ENCODE measurements at places on chromosomes 7 and 10. TPM values are rescaled to one million over a fixed set of nuclear protein-coding genes. Genes with fewer than 3 reads are reported as not detected.

Gene IL6
- total RNA-seq = 0.46 TPM

Gene GPR85
- 23.1 TPM for total RNA-seq

Gene GSAP
- total RNA-seq = 28.6 TPM

Gene SLC13A1
- not detected for total RNA-seq

Gene ING3
- 18.2 TPM for total RNA-seq

Gene AKR1C4
- total RNA-seq = not detected

Gene SYT15
- 6.3 TPM for total RNA-seq

Gene MSS51
- total RNA-seq = 7.5 TPM

Gene UTF1
- not detected for total RNA-seq

Gene ZNF727
- 14.7 TPM for total RNA-seq

Gene ADRB1
- 14.2 TPM for total RNA-seq

Gene CYP51A1
- total RNA-seq = 54.5 TPM

Gene FAM53B
- 74.2 TPM for total RNA-seq

Gene SNCG
- total RNA-seq = 164 TPM

Gene SORCS1
- 39.6 TPM for total RNA-seq

Gene CFAP58
- total RNA-seq = 0.67 TPM

Gene PRR15
- total RNA-seq = not detected

Gene NRG3
- 73.9 TPM for total RNA-seq

Gene NT5C2
- 106 TPM for total RNA-seq

Gene TLL2
- 3.8 TPM for total RNA-seq

Gene WEE2
- total RNA-seq = not detected

Gene GRM3
- total RNA-seq = 85.5 TPM

Gene SFTPA1
- total RNA-seq = not detected

Gene ELMO1
- 96.6 TPM for total RNA-seq

Gene ZFYVE27
- total RNA-seq = 67.4 TPM

Gene NFKB2
- total RNA-seq = 6.6 TPM

Gene COL1A2
- total RNA-seq = 33.2 TPM

Gene MEST
- 155 TPM for total RNA-seq

Gene HMX2
- not detected for total RNA-seq

Gene MBL2
- total RNA-seq = not detected

Gene ADAMTS14
- total RNA-seq = 1.5 TPM

Gene PTPRN2
- total RNA-seq = 126 TPM

Gene VSIR
- total RNA-seq = 47.5 TPM

Gene CDH23
- 12.6 TPM for total RNA-seq

Gene EIF3A
- 64.9 TPM for total RNA-seq

Gene ASZ1
- total RNA-seq = not detected

Gene CALHM2
- total RNA-seq = 11.4 TPM

Gene GRM8
- 18.0 TPM for total RNA-seq

Gene SCART1
- 5.1 TPM for total RNA-seq

Gene SNX10
- total RNA-seq = 61.4 TPM

Gene YKT6
- 66.3 TPM for total RNA-seq

Gene RAPGEF5
- 200 TPM for total RNA-seq

Gene DNAH11
- total RNA-seq = 1.3 TPM

Gene LIPN
- not detected for total RNA-seq

Gene KCND2
- total RNA-seq = 25.7 TPM

Gene ELFN1
- total RNA-seq = 2.2 TPM

Gene GRID2IP
- total RNA-seq = 3.8 TPM

Gene FAM25G
- not detected for total RNA-seq

Gene CFAP70
- 6.5 TPM for total RNA-seq

Gene TMEM196
- total RNA-seq = 10.9 TPM

Gene MRLN
- total RNA-seq = not detected

Gene SAP25
- 8.4 TPM for total RNA-seq

Gene TMEM213
- not detected for total RNA-seq

Measured in dorsolateral prefrontal cortex (tissue), 122 donors.